ENCODE measurements at places on chromosomes 7 and 10. TPM values are rescaled to one million over a fixed set of nuclear protein-coding genes. Genes with fewer than 3 reads are reported as not detected.

DNA sequence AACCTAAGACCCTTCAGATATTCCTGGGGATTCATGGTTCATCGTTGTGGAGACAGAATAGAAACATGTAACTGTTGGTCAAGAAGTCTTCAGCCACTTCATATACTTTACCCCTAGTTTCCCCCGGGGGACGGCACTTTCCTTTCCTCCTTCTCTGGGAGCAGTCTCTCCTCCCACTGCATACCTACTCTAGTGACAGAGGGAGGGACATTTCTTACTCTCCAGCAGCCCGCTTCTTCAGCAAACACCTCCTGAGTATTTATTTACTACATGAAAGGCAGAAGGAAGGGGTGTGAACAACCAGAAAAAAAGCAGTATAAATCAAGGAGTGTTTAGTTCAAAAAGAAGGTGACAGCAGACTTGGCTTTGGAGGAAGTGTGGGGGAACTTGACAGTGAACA, 69.0 kb downstream of the LHFPL3 start:
- no peak for DNase-seq

- no peak for DNase-seq
Observed at GRCh38 chr10:124918906-124919305, 23.0 kb upstream of the ZRANB1 start.

The PDZD7 gene
- 1.1 TPM for total RNA-seq

GRCh38 chr10:48493083-48493871, 111.6 kb downstream of the ARHGAP22 start:
- DNase-seq: peak; percentile 72

DNA sequence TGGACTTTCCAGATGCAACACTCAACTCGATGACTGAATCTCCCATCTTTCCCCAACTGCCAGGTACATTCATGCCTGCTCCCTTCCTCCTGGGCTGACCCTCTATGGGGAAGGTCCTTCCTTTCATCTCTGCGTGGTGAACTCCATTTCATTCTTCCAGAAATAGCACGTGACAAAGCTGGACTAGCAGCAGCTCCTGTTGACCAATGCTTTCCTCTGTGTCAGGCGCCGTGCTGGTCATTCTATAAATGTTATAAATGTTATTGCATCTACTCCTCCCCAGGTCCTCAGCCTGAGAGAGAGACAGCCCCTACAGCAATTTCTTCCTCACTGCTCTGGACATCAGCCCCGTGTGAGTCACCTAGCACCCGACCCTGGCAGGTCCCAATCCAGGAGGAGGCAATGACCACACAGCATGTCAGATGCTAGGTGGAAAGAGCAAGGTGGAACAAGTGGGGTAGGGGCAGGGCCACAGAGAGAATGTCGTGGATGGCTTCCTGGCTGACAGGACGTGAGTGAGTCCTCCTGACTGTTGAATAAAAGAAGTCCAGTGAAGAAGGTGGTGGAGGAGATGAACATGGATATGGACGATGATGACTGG, 178.1 kb downstream of the ADAM12 start:
- DNase-seq: no peak

GRCh38 chr7:70492625-70493024, 639.3 kb upstream of the GALNT17 start:
- no peak for DNase-seq

DNA sequence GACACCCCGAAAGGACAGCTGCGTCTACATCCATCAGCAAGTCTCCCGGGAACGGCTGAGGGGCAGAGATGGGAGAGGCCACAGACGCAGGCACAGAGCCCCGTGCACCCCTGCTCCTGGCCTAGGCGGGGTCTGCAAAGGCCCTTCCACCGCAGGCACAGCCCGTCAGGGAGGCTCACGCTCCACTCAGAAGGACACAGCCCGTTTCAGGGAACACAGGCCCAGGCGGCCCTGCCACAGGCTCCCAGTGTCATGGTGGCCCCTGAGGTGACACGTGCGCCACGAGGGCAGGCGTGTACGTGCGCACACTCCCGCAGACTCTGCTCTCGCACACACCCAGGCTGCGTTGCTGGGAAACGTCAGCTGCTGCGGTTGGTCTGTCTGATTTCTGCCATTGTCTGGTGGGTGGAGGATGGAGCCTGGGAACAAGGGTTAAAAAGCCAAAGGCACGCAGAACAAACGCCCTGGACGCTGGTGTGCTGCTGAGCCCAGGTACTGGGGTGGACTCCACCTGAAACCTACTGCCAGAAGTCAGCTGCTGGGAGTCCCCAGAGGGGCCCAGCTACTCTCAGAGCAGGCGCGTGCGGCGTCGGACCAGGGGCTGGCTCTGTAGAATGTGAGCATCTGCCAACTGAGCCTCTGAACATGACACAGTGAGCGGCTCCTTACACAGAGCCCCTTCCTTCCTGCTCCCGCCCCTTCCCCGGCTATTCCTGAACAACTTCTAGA, 13.1 kb downstream of the GPER1 start:
- no peak for DNase-seq

The CNPY1 gene
- not detected for total RNA-seq

- no peak for DNase-seq
Observed at GRCh38 chr10:68619595-68619994, 59.5 kb downstream of the TET1 start.

DNA sequence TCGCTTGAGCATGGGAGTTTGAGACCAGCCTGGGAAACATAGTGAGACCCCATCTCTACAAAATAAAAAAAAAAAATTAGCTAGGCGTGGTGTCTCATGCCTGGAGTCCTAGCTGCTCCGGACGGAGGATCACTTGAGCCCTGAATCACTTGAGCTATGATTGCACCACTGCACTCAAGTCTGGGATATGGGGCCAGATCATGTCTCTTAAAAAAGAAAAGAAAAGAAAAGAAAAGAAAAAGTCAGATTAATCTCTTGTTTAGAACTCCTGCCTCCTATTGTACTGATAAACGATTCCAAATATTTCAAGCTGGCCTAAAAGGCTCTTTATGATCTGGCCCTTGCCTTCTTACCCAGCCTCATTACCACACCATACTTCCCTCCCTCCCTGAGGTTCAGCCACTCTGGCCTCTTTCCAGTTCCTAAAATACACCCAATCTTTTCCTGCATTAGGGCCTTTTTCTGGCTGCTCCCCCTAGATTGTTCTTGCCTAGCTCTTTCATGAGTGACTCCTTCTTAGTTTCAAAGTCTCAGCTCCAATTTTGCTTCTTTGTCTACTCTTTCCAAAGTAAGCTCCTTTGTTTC, 41.7 kb downstream of the VCL start:
- DNase-seq: no peak
